Gastroesophageal sphincter (tissue), 4 donors: ENCODE measurements at places on chromosomes 1 and 21.

DNA sequence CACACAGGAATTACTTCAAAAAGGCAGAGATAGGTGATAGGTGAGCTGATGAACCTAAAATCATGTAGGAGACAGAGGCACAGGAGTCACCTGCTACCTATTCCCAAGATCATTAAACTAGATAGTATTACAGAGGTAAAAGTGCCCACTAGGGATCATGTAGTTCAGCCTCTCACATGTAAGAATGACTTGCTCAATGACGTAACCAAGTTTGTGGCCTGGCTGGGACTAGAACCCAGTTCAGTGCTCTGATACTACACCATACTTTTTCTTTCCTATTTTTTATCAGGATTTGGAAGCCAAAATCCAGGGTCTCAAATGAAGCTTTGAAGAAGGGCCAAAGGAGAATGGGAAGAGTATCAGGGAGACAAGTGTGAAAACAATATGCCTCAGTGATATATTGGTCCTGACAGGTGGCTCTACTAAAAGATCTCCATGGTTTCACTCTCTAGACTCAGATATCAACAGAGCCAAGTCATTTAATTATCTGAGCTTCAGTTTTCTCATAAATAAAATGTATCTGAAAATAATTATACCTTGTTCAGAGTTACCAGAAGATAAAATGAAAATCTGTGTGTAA is 87.3 kb upstream of the SLFNL1 start:
- peak; percentile 56 for ATAC-seq

DNA sequence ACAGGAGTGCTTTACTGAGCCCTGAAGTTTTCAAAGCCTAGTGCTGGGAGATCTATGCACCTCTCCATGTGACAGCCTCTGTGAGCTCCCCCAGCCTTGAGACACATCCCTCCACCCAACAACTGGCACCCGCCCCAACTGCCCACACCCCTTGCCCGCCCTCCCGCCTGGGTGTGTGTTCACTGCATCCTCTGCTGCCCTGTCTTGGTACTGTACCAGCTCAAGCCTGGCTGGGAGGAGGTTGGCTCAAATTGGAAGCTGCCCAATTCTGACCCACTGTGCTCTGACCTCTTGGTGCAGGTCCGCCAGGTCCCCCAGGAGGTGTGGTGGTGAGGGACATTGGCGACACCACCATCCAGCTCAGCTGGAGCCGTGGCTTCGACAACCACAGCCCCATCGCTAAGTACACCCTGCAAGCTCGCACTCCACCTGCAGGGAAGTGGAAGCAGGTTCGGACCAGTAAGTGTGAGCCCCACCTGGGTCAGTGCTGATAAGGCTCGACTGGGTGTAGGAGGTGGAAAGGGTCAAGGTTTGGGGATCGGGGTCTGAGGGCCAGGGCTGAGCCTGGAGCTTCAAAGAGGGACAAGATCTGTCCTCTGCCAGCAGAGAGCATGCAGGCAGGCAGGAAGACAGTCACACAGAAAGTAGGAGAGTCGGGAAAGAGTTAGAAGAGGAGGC is 18.0 kb downstream of the TMEM81 start:
- ATAC-seq, result no peak

DNA sequence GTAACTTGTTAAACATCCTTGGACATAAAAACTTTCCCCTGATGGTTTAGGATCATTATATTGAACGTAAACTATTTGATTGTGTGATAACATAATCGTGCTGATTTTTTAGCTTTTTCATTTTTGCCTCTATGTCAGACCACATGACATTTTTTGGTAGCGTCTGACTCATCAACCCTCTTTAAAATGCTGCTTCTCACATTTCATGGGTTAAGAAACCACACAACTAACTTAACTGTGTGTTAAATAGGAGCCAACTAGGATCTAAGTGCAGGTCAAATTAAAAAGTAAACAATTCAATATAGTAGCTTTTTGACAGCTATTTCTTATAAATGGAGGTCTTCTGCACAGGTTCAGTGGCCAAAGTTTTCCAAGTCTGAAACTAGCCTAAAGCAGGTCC is 9.8 kb downstream of the BTG3 start:
- no peak for ATAC-seq

GRCh38 chr1:232524056-232524455 is 105.9 kb downstream of the SIPA1L2 start:
- no peak for ATAC-seq

- ATAC-seq, result peak; percentile 58
These were observed 118.3 kb downstream of the DHRS3 start for GRCh38 chr1:12499539-12500240.

DNA sequence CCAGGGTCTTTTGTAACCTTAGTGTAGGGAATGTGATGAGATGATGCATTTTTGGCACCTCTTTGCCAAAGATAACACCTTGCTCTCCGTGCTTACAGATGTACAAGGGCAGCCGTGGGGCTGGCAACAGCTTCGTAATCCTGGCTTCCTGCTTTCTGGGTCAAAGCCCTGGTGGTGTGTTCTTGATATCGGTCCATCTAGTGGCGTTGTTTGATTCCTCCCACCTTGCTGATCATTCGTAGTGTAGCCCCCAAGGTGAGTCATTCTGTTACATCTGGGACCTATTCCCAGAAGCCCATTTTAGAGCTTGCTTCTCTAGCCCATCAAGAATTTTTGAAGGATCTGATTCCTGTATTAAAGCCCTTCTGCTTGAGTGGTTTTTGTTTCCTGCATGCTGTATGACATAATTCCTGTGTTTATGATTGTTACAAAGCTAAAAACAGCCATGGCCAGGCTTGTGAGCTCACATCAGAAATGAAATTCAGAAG is 7.0 kb upstream of the CCT8 start:
- no peak for ATAC-seq

GRCh38 chr21:9008636-9009035 is 1512.7 kb upstream of the TPTE start:
- no peak for ATAC-seq

DNA sequence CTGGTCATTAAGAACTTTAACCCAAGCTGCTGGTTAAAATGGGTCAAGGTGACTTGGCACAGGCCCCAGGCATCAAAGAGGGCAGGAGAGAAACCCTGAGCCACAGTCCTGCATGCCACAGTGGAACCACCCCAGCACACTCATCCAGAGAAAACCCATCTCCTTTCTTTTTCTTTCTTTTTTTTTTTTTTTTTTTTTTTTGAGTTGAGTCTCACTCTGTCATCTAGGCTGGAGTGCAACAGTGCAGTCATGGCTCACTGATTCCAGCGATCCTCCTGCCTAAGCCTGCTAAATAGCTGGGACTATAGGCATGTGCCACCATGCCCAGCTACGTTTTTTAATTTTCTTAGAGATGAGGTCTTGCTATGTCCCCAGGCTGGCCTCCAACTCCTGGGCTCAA is 109.2 kb upstream of the RAB4A start:
- ATAC-seq, result no peak

DNA sequence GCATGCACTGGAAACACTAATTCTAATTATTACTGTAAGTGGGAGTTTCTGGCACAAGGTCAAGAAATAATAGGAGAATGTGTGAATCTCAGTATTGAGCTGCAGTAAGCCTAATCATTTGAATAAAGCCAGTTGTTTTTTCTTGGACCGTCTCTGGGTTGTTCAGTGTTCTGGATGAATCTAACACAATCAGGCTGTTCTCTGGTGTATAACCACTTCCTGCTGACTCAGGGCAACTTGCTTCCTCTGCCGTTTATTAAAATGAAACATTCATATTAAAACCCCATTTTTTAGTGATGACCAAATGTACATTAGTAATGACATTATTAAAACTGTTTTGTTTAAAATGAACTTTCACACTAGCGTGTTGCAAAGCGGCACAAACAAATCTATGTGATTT is 273.1 kb upstream of the SNX7 start:
- ATAC-seq, result no peak

DNA sequence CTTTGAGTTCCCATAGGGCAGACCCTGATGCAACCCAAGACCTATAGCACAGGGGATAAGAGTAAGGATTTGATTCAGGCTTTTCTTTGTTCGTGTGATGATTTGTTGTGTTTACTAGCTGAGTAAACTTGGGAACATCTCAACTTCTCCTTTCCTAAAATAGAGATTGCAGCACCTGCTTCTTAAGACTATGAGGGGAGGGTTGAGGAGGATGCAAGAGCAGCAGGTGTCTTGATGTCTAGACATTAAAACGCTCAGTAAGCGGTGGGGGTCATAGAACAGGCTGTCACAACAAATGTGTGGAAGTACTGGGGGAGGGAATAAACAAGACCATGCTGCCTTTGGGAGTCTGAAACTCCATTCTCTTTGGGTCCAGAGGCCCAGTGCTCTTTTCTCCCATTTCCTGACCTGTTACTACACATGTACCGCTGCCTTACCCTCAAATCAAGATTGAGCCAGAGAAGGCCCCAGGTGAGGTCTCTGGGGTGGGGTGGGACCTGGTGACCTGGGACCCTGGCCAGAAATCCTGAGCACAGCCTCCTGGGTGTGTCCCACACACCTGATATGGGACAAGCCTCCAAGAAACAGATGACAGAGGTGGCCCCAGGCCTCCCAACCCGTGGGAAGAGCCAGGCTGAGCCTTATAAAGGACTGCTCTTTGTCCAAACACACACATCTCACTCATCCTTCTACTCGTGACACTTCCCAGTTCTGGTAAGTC is at the start of gene S100A7A:
Gene S100A7A, plus strand, starts transcription at position 671 of the 721 bp plus-strand sequence. CDS start 1,563 bp downstream, outside the sequence.
- no peak for ATAC-seq

DNA sequence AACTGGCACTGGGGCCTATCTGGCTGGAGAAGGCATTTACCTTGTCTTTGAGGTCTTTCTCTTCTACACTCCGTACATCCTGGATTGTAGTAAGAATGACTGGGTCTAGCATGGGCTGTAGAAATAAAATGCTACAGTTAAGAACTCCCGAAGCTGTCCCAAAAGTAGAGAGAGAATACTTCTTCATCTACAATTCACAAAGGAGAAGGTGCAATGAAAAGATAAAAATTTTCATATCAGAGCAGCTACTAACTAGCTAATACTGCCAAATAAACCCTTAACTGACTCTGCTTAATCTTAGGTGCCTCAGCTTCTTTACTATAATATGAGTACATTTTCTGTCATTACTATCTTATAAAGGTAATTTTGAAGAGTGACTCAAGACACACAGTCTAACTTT is 55.6 kb downstream of the USP24 start:
- no peak for ATAC-seq

GRCh38 chr21:44337941-44338895 is 972 bp downstream of the CFAP410 start:
- peak; percentile 44 for ATAC-seq

DNA sequence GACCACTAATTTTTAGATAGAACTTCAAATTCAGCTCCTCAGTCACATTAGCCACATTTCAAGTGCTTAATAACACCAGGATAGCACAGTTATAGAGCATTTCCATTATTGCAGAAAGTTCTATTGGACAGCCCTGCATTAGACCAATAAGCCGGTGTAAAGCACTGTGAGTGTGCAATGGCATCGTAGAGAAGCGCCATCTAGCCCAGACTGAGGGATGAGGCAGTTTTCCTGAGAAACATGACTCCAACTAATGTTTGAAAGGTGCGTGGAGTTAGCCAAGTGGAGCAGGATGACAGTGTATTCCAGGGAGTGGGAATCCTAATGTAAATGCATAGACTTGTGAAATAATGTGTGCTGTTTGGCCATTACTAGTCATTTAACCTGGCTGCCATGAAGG is 7.7 kb downstream of the RPE65 start:
- no peak for ATAC-seq

- ATAC-seq, result no peak
These were observed 7.6 kb upstream of the SLC30A1 start for GRCh38 chr1:211586538-211586937.

GRCh38 chr1:230124186-230125128 is 57.4 kb downstream of the GALNT2 start:
- ATAC-seq, result no peak

DNA sequence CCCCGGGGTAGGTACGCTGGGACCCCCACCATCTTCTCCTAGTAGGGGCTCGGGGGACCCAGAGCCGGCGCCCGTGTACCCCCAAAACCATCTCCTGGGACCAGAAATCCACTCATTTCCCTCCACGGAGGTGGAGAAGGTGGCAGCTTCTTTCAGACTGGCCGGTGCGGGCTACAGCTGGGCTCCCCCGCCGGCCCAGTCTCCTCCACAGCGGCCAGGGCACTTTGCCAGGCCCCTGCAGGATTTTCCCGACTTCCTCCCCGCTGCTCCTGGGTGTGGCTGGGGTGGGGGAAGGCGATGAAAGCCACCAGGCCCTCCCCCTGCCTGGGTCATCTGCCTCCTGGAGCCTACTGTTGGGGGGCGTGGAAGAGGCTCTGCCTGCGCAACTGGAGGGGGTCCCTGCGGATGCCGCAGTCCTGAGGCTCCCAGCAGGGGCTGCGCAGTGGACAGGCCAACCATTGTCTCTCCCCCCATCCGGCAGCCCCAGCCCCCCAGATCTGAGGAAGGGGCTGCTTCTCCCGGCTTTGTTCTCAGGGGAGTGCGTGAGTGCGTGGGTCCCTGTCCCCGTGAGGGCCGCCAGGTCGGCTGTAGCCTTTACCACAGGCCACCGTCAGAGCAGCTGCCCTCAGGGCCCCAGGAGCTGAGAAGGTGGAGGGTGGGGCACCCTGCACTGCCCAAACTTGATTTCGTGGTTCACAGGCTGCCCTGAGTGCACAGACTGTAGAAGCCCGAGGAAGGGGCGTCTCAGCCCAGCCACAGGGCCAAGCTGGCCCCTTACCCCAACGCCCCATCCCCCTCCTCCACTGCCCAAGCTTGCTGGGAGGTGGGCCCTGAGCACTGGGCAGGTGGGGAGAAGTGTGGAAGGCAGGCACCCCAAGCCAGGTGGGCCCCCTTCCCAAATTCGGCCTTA is 1.3 kb downstream of the AGRN start:
- no peak for ATAC-seq

GRCh38 chr1:232440325-232441035 is 189.5 kb downstream of the SIPA1L2 start:
- no peak for ATAC-seq

GRCh38 chr21:33949516-33950430 is 34.2 kb upstream of the ATP5PO start:
- no peak for ATAC-seq

GRCh38 chr21:35528116-35529042 is 479.3 kb upstream of the RUNX1 start:
- ATAC-seq, result peak; percentile 41

DNA sequence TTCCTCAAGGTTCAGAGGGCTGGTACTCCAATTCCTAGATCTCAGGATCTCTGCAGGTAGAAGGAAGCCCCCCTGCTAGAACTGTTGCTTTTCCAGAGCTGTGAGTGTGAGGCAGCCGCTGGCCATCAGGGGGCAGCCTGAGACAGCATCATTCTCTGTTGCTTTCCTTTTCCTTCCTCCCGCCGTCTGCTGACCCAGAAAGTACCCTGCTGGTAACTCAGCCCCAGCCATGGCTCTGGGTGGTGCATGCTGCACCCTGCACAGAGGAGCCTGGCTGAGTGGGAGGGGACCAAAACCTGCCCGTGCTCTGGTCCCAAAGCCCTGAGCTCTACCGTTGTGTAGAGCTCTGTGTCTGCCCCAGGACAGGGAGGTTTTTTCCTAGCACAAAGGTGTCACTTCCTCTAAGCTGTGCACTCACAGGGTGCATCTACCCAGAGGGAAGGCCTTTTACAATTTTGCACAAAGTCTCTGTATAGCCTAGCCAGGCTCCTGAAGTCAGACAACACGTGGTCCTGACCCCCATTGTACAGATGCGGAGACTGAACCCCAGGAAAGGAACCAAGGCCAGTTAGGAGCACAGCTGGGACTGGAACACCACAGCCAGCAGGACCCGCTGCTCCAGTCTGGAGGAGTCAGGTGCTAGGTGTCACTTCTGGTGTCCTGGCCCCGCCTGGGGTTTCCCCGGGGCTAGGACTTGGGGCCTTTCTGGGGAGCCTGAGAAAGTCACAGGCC is 5.6 kb upstream of the FAM131C start:
- peak; percentile 69 for ATAC-seq

- no peak for ATAC-seq
These were observed 6.8 kb upstream of the IL24 start for GRCh38 chr1:206890125-206891060.

- no peak for ATAC-seq
These were observed 7.3 kb upstream of the IL10 start for GRCh38 chr1:206779638-206780037.
